Ascending aorta (tissue), 2 donors: ENCODE measurements at places on chromosomes 5 and 9. TPM values are rescaled to one million over a fixed set of nuclear protein-coding genes. Genes with fewer than 3 reads are reported as not detected.

GRCh38 chr9:99221621-99222415 lies at the start of the genes ALG2 and SEC61B:
Gene ALG2 (minus strand): TSS chr9:99221942. CDS start chr9:99221894, 48 bp downstream.
Gene SEC61B (plus strand): TSS chr9:99222282. CDS start chr9:99222364, 82 bp downstream.
- peaks cover 28% of the 10 kb centered on the region for H3K4me1 ChIP-seq
- H3K4me3 ChIP-seq: peak within 1 kb of the TSS; percentile 99
- no peaks in the 10 kb centered on the region for H3K27me3 ChIP-seq
- peaks cover 20% of the 10 kb centered on the region for H3K36me3 ChIP-seq
- peak within 1 kb of the TSS; percentile 93 for H3K27ac ChIP-seq
- peak; percentile 70 for DNase-seq

DNA sequence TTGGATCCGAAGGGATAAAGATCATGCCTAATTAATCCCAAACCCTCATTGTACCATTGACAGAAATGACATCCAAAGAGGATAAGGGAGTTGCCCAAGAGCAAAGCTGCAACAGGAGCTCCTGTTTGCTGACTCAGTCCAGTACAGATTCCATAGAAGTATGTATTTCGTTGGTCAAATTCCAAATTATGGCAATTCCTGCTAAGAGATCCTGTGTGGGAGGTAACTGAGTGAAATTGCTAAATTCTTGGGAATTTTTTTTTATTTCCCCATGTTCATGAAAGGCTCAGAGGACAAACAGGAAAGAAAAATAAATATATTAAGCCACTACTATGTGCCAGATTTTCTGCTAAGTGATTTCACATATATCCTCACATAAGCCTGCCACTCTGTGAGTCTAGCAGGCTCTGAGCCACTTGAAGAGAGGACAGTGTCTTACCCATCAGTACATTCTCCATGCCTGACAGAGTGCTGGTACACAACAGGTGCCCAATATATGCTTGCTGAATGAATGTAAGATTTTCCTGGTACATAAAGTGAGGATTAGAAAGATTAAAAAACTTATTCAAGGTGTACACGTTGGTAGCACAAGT lies 132.7 kb downstream of the GLIS3 start:
- DNase-seq: no peak
- H3K27me3 ChIP-seq: no peaks in the 10 kb centered on the region
- H3K27ac ChIP-seq: no peak overlapping the region
- no peak overlapping the region for H3K4me3 ChIP-seq

DNA sequence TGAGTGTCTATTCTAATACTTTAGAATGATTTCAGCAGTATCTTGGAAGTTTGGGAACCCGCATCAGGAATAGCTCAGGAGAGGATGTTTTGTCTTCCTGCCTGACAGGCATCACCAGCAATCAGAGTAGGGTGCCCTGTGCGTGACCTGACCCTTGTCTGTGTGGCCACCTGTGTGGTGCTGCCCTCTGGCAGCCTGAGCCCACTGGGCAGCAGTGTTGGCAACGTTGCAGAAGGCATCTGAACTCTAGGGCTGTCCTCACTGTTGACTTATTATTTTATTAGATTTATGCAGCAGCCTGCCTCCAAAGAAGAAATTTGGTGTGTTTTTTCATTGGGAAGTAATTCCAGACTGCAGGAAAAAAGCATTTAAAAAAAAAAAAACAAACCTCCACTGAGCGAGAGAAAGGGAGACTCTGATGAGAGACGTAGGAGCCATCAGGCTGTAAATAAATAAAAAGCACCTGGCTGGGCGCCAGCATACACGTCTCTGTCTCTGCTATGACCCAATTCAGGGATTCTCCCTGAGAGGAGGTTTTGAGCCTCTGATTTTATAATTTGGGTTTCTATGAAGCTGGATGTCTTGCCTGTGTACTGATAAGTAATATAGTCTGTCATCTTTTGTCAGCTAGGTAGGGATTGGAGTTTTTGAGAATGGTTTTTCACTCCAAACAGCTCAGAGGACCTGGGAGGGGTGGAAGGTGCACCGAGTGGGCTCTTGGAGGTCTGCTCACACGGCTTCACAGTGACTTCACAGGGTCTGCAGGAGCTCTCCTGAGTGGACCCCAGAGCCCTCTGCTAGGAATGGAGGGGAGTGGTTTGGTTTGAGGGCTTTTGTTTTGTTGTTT lies 49.0 kb downstream of the FAM78A start:
- H3K27ac ChIP-seq: no peak overlapping the region
- H3K4me3 ChIP-seq: no peak overlapping the region
- no peak for DNase-seq
- H3K4me1 ChIP-seq: no peaks in the 10 kb centered on the region

DNA sequence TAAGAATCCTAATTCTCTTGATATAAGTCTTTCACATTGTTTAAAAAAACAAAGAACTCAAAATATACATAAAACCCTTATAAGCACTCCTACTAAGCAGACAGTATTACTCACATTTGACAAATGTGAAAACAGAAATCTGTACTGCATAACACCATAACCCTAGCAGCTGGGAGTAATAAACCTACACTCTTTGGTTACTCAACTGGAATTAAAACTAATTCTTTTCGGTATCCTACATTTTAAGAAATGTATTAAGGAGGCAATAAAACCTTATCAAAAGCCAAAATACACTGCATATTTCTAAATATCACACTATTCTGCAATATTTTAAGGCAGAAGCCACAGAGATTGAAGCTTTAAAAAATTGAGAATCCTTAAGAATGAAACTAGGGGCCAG lies 6.8 kb downstream of the AUH start:
- H3K36me3 ChIP-seq: peaks cover 14% of the 10 kb centered on the region
- no peak for DNase-seq
- no peak overlapping the region for H3K27ac ChIP-seq
- H3K4me1 ChIP-seq: no peaks in the 10 kb centered on the region

GRCh38 chr5:161314033-161314432 lies 232.5 kb downstream of the GABRB2 start:
- no peak overlapping the region for H3K27ac ChIP-seq

DNA sequence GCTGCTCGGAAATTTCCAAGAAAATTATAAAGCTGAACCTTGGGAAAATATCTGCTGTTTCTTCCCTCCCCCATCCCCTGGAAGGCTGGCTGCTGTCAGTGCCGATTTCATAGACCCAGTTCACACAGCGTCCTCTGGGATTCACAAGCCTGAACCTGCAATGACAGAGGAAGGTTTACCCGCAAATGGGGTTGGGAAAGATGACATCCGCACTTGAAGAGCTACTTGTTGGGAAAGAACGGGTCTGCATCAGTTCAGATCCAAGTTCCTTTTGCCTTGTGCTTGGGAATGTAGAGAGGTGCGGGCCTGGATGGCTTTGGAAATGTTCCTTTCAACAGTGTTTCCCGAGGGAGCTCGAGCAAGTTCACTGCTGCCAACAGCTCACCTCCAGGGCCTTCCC lies 13.9 kb downstream of the PCDH12 start:
- no peak for DNase-seq
- H3K27ac ChIP-seq: no peak overlapping the region
- H3K4me3 ChIP-seq: no peak overlapping the region
- peaks cover 10% of the 10 kb centered on the region for H3K36me3 ChIP-seq
- peaks cover 11% of the 10 kb centered on the region for H3K4me1 ChIP-seq
- H3K27me3 ChIP-seq: no peaks in the 10 kb centered on the region

DNA sequence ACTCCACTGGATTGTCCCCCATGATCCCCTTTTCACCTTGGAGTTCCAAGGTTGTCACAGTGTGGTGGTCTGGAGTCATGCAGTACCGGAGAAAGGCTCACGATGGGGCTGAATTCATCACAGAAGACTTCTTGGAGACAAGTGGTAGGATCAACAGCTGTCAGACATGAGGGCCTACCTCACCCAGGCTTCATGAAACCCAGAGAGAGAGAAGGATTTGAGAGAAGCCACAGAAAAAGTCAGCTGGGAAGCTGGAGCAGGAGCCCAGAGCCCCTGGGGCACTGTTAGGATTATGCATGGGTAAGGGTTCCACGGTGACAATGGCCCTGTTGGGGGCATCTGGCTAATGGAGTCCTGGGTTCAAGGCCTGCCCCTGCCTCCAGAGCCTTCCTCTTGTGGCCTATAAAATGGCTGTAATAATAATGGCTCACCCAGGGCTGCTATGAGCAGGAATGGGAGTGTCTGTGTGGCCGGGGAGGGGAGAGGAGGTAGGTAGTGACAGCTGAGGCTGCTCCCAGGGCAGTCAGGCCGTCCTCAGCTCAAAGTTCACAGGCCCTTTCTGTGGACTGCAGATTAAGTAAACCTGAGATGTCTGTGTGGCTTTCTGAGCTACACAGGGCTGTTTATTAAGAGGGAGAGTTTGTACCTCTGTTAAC lies 910 bp downstream of the TRIM14 start:
- no peaks in the 10 kb centered on the region for H3K27me3 ChIP-seq
- no peak overlapping the region for H3K27ac ChIP-seq
- no peak for DNase-seq
- H3K4me1 ChIP-seq: peaks cover 3% of the 10 kb centered on the region

C7 gene
- total RNA-seq: 179 TPM

DNAJA1 gene
- 53.6 TPM for total RNA-seq

OR1J2 gene
- not detected for total RNA-seq

CA9 gene
- total RNA-seq: 3.9 TPM

OTP gene
- total RNA-seq: not detected

ALDOB gene
- 4.8 TPM for total RNA-seq

LHFPL2 gene
- total RNA-seq: 9.7 TPM
